ENCODE measurements at places on chromosomes 16 and 17. TPM values are rescaled to one million over a fixed set of nuclear protein-coding genes. Genes with fewer than 3 reads are reported as not detected.

- H3K27ac ChIP-seq: no peak overlapping the region
- H3K27me3 ChIP-seq: no peaks in the 10 kb centered on the region
- H3K4me3 ChIP-seq: no peak overlapping the region
- peaks cover 27% of the 10 kb centered on the region for H3K36me3 ChIP-seq
Observed at GRCh38 chr16:68344252-68344651, 33.4 kb downstream of the PRMT7 start.

GRCh38 chr17:27919079-27919478 is 25.9 kb upstream of the LYRM9 start:
- peaks cover 8% of the 10 kb centered on the region for H3K27me3 ChIP-seq
- H3K27ac ChIP-seq: no peak overlapping the region
- H3K4me1 ChIP-seq: peaks cover 5% of the 10 kb centered on the region
- H3K4me3 ChIP-seq: no peak overlapping the region
- no peaks in the 10 kb centered on the region for H3K36me3 ChIP-seq

DNA sequence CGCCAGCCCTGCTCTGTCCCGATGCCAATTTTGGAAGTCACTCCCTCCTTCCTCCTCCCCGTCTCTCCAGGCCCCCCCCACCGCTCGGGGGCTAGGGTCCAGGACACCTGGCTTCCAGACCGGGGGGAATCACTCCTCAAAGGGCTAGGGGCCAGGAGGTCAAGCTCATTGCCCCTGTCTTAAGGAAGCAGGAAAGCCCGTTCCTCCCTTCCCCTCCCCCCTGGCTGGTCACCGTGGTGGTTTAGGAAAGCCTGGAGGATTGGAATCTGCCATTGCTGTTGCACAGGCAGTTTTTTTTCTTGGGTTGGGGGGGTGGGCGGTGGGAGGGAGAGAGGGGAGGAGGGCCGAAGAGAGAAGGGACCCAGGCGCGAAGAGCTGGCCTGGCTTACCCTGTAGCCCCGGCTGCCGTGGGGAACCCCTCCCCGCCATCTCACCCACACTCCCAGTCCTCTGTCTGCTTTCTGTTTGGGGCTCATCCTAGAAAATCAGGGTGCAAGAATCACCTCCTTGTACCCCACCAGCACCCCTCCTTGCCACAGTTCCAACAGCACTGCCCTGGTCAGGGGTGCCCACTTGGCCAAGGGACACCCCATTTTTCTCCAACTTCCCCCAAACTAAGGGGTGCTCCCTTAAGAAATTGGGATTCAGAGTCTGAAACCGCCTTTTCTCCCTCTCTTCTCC is 2.9 kb upstream of the BCL6B start:
- no peak overlapping the region for H3K27ac ChIP-seq
- peaks cover 3% of the 10 kb centered on the region for H3K36me3 ChIP-seq
- DNase-seq: no peak
- H3K4me1 ChIP-seq: peaks cover 4% of the 10 kb centered on the region
- H3K27me3 ChIP-seq: peaks cover 46% of the 10 kb centered on the region
- peak overlapping the region; percentile 31 for H3K4me3 ChIP-seq

ZSCAN10 gene
- 0.34 TPM for total RNA-seq
